ENCODE measurements at places on chromosomes 1 and 21.

- DNase-seq, result no peak
These were observed 58.7 kb upstream of the APOBEC4 start for GRCh38 chr1:183711741-183712361.

DNA sequence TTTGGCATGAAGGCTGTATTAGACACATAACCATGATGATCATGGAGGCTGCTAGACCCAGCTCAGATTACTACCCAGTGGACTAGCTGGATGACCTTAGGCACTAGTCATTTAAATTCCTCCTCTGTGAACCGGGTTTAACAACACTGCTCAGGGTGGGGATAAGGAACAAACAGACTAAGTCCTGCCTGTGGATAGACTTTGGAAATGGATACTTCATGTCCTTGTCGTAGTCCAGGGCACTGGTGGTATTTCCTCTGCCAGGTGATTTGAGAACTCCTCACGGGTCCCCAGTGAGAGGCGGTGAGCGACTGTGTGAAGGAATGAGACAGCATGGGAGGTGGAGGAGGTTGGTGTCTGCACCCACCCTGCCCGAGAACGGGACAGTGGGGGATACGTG is 72.9 kb upstream of the SELENON start:
- no peak for DNase-seq

GRCh38 chr1:116494353-116494692 is 76.5 kb downstream of the CD58 start:
- no peak for DNase-seq

DNA sequence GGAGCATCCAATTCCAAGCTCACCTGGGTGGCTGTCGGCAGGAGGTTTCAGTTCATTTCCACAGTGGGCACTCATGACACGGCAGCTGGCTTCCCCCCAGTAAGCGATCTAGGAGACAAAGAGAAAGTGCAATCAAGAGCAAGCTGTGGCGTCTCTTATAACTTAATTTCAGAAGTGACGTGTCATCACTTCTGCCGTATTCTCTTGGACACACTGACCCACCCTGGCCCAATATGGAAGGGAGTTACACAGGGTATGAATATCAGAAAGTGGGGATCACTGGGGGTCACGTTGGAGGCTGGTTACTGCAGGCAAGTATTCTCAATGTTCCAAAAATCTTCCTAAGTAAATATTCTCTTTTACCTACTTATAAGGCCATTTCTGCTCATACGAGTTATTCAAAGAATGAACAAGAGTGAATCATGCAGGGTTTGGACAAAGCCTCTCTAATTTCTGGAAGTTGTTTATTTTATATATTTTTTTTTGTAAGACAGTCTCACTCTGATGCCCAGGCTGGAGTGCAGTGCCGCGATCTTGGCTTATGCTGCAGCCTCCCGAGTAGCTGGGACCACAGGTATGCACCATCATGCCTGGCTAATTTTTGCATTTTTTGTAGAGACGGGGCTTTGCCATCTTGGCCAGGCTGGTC is 46.5 kb upstream of the GREM2 start:
- no peak for DNase-seq

- DNase-seq, result no peak
These were observed 46.7 kb downstream of the LPGAT1 start for GRCh38 chr1:211783897-211784296.

GRCh38 chr1:198360208-198360729 is 180.2 kb downstream of the ATP6V1G3 start:
- no peak for DNase-seq

DNA sequence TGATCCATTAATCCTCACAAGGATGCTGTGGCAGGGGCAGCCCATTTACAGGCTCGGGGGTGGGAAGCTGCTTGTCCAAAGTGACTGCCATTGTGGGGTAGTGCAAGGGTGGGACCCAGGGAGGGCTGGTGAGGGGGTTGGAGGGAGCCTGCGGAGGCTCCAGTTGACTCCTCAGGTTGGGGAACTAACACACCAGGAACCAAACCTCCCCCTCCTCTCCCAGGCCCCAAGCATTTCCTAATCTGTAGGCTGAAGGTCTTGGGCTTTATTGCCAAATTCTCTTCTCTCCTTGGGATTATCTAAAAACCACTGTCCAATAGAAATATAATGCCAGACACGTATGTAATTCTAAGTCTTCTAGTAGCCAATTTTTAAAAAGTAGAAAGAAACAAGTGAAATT is 18.2 kb downstream of the IKBKE start:
- DNase-seq, result no peak

DNA sequence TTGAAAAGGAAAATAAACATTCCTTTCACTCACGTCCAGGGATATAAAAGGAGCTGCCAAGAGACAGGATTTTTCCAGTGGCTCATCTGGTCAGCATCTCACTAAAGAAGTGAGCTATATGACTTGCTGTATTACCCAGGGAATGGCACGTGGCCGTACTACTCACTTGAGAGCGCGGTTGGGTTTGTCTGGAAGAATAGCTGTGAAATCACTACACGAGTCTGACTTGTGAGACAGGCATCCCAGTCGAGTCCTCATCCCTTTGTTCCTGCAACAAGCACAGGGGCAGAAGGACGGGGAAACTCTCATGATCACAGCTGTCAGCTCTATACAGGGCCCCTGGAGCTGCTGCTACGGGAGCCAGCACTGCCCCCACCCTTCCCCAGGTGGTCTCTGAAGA is 17.7 kb downstream of the RGS8 start:
- no peak for DNase-seq
